ENCODE measurements at places on chromosomes 5 and 9.

DNA sequence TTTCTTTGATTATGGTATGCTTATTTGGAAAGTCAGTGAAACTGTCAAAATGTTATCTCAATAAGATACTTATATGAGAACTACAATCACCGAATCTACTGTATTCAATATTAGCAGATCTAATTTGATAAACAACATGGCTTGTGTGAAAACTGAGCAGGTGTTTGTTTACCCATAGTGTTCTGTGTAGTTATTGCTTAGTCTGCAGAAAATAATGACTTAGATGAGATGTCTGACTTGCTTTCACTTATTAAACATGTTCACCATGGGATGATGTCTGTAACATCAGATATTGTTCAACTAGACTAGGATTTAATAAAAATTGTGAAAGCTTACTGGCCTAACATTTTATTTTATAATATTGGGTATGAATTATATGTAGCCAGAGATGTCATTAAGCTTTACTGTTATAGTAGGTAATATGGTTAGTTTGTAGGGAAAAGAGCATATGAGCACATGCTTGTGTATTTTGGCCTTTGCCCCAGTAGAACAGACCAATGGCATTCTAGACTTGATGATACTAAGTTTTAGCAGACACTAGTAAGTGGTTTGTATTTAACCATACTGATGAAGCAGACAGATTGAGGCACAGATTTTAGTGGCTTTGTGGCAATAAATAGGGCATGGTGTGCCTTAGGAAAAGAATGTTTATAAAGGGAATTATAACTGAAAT, 16.4 kb downstream of the SUB1 start:
- DNase-seq = no peak

DNA sequence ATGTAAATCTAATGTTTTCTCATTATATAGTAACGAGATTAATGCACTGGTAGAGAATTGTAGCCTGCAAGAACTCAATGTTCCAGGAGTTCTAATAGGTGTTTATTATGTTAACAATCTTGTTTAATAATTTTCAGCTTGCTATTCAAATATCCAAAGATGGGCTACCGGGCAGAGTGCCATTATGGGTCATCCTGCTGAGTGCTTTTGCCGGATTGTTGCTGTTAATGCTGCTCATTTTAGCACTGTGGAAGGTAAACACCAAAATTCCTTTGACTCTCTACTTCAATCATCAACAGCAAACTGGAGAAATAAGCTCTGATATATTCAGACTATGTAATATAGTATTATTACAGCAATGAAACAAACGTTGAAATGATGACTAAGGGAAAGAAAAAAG, 41.9 kb upstream of the ITGA2 start:
- peak; percentile 26 for DNase-seq

DNA sequence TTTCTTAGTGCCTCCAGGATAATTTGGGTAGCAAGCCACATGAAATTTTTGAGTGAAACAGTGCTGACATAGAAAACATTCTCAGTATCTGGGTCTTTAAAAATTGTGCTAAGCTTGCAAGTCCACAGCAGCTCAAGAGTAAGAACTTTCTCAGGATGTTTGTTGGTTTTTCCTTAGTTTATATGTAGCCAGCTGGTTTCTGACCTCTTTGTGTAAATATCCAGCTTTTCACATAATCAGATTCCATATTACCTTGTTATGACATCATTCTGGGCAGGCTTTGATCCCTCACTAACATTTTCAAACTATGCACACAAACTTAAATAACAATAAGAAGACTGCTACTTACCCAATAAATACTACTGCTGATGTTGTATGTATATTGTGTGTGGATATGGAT, 82.9 kb upstream of the VCAN start:
- no peak for DNase-seq

DNA sequence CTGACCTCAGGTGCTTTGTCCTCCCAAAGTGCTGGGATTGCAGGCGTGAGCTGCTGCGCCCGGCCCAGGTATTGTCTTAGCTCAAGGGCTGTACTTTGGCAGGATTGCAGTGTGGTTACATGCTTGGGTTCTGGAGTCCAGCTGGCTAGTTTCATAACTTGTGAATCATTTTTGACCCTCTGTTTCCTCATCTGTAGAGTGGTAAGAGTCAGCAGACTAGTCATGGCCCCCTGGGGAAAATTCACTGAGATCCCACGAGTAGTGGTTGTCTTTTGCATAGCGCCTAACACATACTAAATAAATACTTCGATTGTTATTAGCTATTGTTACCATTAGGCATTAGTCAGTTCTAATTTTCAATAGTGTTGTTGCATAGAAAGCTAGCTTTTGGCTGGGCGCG, 14.3 kb downstream of the PTPA start:
- peak; percentile 81 for DNase-seq

DNA sequence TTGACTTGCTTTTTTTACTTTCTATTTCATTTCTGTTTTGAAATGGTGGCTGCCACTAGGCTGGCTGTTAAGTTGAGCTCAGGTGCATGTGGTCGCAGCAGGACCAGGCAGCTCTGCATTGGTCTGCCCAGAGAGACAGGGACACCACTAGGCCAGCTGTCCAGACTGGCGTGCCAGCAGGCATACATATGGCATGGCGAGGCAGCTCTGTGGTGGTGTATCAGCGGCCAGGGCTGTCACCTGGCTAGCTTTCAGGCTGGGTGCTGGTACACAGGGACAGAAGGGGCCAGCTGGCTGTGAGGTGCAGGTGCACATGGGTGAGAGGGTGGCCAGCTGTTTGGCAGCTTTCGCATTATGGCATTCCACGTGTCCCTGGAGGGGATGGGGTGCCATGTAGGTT, 654.0 kb upstream of the ACO1 start:
- DNase-seq = no peak

All from foreskin fibroblast (primary cell).